ENCODE measurements at places on chromosomes 5 and 9. TPM values are rescaled to one million over a fixed set of nuclear protein-coding genes. Genes with fewer than 3 reads are reported as not detected.

- no peaks in the 10 kb centered on the region for H3K36me3 ChIP-seq
- no peak for DNase-seq
- H3K27ac ChIP-seq = no peak overlapping the region
- H3K27me3 ChIP-seq = no peaks in the 10 kb centered on the region
- H3K4me3 ChIP-seq = no peak overlapping the region
Measured at GRCh38 chr5:163913548-163913947, 408.1 kb downstream of the MAT2B start.

- H3K27me3 ChIP-seq = no peaks in the 10 kb centered on the region
- H3K4me1 ChIP-seq = no peaks in the 10 kb centered on the region
- H3K27ac ChIP-seq = no peak overlapping the region
- H3K4me3 ChIP-seq = no peak overlapping the region
Measured at GRCh38 chr5:150075806-150076205, 10.5 kb downstream of the CSF1R start.

GRCh38 chr9:131621551-131622358 is 76.4 kb downstream of the PRRT1B start:
- H3K36me3 ChIP-seq = peaks cover 3% of the 10 kb centered on the region
- no peaks in the 10 kb centered on the region for H3K4me1 ChIP-seq
- no peak overlapping the region for H3K4me3 ChIP-seq
- H3K27me3 ChIP-seq = no peaks in the 10 kb centered on the region
- DNase-seq = no peak

FKTN gene
- 17.5 TPM for total RNA-seq

ANKRD34B gene
- total RNA-seq = 0.16 TPM

DNA sequence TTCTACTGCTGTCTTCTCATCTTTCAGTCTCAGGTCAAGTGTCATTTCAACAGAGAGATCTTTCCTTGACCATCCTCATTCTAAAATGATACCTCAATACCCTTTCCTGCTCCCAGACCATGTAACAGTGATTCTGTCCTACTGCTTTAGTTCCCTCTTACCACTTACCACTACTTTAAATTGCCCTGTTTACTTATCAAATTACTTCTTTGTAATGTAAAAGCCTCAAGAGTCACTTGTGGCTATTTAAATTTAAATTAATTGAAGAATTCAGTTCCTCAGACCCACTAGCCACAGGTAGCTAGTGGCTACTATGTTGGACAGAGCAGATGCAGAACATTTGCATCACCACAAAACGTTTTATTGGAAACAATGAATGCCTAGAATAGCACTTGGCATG is 217.3 kb downstream of the ADAMTS6 start:
- H3K27me3 ChIP-seq = no peaks in the 10 kb centered on the region
- no peak overlapping the region for H3K27ac ChIP-seq
- no peak overlapping the region for H3K4me3 ChIP-seq

PRRX2 gene
- 19.1 TPM for total RNA-seq

DNA sequence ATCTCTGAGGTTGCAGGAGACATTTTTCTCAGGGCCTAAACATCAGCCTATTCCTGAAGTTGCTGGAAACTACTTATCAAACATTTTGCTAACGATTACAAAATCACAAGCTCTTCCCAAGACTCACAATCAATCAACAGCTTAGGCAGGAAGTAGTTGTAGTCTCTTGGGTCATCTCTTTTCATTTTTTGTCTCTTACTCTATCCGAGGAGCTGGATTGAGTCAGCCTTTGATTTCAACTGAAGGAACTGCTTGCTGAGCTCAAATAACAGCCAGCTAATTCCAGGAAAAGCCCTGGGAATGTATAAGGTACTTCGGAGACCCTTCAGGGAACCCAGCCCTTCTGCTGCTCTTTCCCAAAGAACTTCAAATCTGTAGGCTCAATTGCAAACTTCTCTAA is 398.9 kb downstream of the PLK2 start:
- no peaks in the 10 kb centered on the region for H3K4me1 ChIP-seq
- no peak overlapping the region for H3K4me3 ChIP-seq
- no peaks in the 10 kb centered on the region for H3K36me3 ChIP-seq

ERMP1 gene
- total RNA-seq = 25.7 TPM

GRCh38 chr5:119420169-119420568 is 32.1 kb upstream of the HSD17B4 start:
- DNase-seq = no peak
- H3K36me3 ChIP-seq = no peaks in the 10 kb centered on the region
- H3K4me3 ChIP-seq = no peak overlapping the region
- no peaks in the 10 kb centered on the region for H3K4me1 ChIP-seq
- H3K27me3 ChIP-seq = no peaks in the 10 kb centered on the region

EGFL7 gene
- total RNA-seq = 106 TPM

RXRA gene
- total RNA-seq = 61.0 TPM

NR5A1 gene
- total RNA-seq = 43.5 TPM

DNA sequence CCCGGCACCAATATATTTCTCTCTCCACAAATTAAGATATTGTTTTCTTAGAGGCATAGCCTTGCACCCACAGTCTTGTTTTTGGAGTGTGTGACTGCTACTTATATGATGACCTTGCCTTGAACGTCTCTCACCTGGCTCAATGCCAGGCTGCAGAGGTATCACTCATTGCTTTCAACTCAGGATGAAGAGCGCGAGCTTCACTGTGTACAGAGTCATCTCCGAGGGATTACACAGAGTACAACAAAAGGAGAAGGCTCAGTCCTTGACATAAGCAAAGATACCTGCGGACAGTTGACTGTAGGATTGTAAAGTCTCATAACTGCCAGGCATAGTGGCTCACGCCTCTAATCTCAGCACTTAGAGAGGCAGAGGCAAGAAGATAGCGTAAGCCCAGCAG is 53.8 kb downstream of the CD180 start:
- no peaks in the 10 kb centered on the region for H3K4me1 ChIP-seq
- DNase-seq = no peak
- no peaks in the 10 kb centered on the region for H3K27me3 ChIP-seq

DNA sequence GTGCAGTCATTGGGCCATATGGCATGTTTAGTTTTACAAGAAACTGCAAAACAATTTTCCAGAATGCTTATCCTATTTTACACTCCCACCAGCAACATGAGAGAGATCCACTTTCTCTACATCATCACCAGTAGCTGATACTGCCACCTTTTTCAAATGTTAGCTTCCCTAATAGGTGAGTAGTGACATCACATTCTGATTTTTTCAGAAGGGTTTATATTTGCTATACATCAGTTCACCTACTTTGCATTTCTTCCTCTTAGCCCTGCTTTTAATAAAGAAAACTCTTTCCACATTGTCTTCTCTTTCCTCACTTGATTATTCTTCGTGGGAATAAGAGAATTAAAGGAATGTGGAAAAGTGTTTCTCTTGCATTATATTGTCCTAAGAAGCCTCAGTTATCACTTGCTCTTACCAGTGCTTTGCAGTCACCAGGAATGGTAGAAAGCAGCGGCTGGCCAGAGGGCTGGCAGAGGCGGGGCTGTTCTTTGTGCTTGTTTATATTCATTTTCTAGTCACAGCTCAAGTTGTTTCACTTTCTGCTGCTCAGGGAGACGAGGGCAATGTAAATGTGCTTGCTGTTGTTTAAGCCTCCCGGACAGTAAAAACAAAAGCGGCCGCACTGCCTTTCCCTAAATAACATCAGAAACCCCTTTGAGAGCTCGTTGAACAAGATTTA is 164.8 kb downstream of the HSD17B3 start:
- H3K27me3 ChIP-seq = no peaks in the 10 kb centered on the region
- H3K4me3 ChIP-seq = no peak overlapping the region
- no peaks in the 10 kb centered on the region for H3K36me3 ChIP-seq
- peak; percentile 77 for DNase-seq
- H3K27ac ChIP-seq = peak overlapping the region; percentile 71

GRCh38 chr9:126169736-126170135 is 156.9 kb upstream of the MVB12B start:
- no peaks in the 10 kb centered on the region for H3K4me1 ChIP-seq
- H3K36me3 ChIP-seq = no peaks in the 10 kb centered on the region
- DNase-seq = no peak
- H3K27ac ChIP-seq = no peak overlapping the region

DNA sequence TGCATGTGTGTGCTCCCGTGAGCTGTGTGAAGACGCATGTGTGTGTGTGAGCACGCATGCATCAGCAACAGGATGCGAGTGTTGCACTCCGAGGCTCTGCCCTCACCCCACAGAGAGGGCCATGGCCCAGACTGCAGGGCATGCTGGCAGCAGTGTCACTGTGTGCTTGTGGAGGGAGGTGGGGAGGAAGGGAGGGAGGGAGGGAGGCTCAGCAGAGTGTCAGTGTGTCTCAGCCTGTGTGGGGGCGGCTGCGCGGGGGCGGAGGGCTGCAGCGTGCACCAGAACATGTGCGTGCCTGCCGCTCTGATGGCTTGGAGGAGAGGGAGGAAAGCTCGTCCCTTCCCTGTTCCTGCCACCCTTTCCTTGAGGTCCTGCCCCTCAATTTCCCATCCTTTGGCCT is 5.3 kb downstream of the CAMK2A start:
- peak; percentile 86 for DNase-seq

GRCh38 chr9:72384710-72385485 is 19.9 kb upstream of the ZFAND5 start:
- peaks cover 14% of the 10 kb centered on the region for H3K4me1 ChIP-seq
- H3K36me3 ChIP-seq = no peaks in the 10 kb centered on the region
- no peak for DNase-seq

GRCh38 chr5:178625679-178626483 is 969 bp downstream of the CLK4 start:
- H3K4me1 ChIP-seq = peaks cover 13% of the 10 kb centered on the region
- H3K4me3 ChIP-seq = peak overlapping the region; percentile 100
- H3K36me3 ChIP-seq = no peaks in the 10 kb centered on the region

DNA sequence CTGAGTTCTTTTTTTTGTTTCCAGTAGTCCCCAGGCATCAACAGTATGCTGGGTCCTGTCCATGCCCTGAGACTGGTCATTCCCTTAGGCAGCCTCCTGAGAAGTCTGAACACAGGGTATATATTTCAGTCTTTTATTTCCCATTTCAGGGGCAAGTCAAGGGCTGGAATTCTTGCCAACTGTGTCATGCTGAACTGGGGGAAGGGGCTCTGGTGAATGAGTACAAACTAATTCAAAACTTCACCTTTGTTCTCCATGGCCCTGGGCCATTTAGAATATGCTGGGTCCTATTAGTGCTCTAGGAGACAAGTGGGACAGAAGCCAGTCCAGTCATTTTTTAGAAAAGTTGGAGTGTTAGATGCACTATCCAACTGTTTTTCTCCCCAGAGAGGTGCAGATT is 170.3 kb downstream of the TMC1 start:
- no peaks in the 10 kb centered on the region for H3K36me3 ChIP-seq
- no peak for DNase-seq
- no peak overlapping the region for H3K4me3 ChIP-seq

Data from testis (tissue), 5 donors.